H54 (cell line): ENCODE measurements at places on chromosomes 5 and 9.

- no peak for DNase-seq
Observed at GRCh38 chr5:172690258-172691075, 49.4 kb downstream of the NEURL1B start.

DNA sequence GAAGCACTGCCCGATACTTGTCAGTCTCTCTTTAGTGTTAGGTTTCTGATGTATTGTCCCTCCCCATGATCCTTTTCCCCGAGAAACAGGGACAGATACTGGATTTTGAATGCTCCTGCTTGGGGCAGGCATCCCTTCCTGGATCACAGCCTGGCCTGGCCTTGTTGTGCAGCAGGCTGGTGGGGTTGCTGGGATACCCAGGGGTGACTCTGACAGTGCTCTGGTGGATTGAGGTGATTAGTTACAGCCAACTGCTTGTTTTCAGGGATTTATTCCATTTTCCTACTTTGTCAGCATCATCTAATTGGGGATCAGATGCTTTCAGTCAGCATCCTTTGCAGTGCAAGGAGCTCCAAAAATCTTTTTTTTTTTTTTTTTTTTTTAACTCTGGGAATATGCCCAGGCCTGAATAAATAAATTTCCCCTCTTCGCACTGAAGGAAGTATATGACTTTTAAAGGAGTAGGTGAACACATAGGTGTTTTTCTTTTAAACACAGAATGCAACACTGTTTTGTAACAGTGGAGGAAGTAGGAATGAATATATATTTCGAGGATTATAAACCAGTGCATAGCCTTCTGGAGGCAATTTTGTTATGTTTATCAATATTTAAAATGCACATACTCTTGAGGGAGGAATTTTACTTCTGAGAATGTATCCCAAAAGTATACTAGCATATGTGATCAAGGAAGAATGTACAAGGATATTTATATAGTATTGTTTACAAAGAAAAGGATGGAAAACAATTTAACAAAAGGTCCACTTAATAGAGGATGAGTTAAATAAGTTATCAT, 127.3 kb upstream of the ELL2 start:
- no peak for DNase-seq

GRCh38 chr5:9644630-9645029, 14.5 kb upstream of the TAS2R1 start:
- DNase-seq: no peak

DNA sequence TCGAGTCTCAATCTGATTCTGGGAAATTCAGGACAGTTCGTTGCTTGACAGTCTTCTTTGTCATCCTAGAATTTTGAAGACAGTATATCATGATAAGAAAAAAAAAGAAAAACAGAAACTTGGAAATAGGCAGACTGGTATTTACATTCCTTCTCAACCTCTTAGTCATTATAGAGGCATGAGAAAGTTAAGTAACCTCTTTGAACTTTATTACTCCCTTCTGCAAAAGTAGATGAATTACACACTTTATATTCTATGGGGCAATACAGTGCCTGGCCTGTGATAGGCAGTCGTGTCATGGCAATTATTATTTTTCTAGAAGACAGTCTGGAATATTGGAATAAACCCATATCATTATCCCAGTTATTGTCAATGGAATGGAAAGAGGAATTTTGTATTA, 828.9 kb downstream of the TLR4 start:
- no peak for DNase-seq

DNA sequence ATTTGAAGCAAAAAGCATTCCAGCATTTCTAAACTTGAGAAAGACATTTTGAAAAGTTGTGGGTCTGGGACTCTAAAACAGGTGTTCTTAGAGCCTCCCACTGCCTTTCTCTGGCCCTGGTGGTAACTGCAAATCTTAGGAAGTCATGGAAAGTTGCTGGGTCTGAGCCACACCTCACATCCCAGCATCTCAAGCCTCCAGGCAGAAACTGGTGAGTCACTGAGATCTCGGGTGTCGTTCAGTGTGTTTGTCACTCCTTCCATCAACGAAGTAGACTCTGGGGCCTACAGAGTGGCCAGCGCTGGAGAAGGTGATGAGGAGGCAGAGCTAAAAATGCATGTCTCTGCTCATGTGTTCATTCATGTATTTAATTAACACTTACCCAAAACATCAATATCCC, 59.6 kb upstream of the C5orf58 start:
- DNase-seq: peak; percentile 60

DNA sequence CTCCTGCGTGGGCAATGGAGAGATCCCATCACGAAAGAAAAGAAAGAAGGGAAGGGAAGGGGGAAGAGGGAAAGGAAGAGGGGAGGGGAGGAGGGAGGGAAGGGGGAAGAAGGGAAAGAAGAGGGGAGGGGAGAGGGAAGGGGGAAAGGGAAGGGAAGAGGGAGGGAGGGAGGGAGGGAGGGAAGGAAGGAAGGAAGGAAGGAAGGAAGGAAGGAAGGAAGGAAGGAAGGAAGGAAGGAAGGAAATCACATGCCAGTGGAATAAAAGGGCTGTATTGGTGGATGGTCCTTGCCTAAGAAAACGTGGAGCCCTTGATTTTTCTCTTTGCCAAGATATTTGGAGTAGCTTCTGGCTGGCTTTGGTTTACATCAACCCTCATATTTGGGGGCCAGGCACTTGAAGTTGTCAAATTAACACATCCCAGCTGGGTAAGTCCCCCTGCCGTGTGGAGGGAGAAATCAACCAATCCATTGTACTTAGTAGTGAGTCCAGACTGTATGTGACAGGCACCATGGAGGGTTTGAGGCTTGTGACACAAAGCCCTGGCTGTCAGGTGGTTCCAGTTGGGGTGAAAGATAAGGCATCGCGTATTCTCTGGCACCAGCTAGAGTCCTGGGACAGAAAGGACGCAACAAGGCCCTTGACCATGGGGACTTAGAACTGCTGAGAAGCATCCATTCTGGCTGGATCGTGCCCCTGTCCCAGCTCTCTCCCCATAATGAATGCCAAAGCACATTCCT, 23.7 kb downstream of the IDNK start:
- DNase-seq: no peak

- no peak for DNase-seq
Observed at GRCh38 chr5:139740138-139740991, 55.2 kb upstream of the PSD2 start.

GRCh38 chr9:99031994-99032393, 72.9 kb upstream of the TGFBR1 start:
- no peak for DNase-seq

DNA sequence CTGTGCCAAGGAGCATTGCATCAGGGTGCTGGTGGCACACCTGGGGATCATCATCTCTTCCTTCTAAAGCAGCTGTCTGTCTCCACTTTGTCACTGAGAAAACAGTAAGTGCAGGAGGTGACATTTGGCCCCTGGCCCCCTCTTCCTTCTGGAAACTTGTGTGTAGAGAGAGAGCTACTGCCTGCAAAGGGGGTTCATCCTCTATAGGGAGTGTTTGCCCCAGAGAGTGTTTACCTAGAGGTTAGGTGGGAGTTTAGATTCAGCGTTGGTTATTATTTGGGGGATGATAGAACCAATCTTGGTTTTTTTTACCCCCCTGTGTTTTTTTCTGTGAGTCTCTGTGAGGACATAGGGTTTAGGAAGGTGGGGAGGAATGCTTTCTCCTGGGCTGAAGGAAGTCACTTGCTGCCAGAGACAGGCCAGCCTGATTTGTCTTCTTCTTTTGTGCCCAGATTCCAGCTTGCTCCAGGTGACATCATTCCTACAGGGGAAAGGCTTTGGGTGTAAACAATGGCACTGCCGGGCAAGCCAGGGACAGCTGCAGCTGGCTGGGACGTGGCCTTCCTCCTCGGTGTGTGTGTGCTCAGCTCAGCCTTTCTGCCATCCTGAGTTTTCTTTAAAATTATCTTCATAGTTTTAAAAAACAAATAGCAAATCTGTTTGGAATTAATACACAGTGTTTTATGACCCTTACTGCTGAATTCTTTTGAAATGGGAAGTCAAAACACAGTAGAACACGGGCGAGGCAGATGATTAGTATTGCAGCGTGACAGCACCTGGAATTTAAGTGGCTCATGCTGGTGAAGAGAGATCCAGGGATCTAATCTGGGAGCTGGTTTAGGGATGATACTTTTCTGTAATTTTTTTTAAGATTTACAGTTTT, 24.5 kb downstream of the PRRC2B start:
- DNase-seq: no peak

DNA sequence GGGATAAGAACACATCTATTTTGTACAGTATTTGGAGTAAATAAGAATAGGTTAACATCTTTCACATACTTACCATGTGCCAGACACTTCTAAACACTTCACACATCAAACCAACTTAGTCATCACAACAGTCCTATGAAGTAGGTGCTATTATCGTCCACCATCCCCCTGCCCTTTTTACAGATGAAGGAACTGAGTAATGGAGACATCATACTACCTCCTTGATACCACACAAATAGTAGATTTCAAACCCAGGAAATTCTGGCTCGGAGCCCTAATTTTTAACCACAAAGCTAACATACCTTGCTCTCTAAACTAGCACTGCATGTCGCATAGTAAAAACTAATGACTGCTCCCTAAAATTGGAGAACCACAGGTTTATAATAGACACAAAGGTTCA, 4.2 kb upstream of the ZNF366 start:
- DNase-seq: no peak

GRCh38 chr5:138038826-138039225, 5.9 kb upstream of the FAM13B start:
- DNase-seq: no peak

- DNase-seq: no peak
Observed at GRCh38 chr5:175772747-175773533, 98.4 kb upstream of the CPLX2 start.

- peak; percentile 16 for DNase-seq
Observed at GRCh38 chr5:74141053-74141452, 499.5 kb downstream of the ENC1 start.

- DNase-seq: no peak
Observed at GRCh38 chr5:173638126-173639040, 21.9 kb upstream of the BOD1 start.
